Panc1 (cell line): ENCODE measurements at places on chromosomes 13 and 19. TPM values are rescaled to one million over a fixed set of nuclear protein-coding genes. Genes with fewer than 3 reads are reported as not detected.

APOC4 gene
- total RNA-seq = not detected

DNA sequence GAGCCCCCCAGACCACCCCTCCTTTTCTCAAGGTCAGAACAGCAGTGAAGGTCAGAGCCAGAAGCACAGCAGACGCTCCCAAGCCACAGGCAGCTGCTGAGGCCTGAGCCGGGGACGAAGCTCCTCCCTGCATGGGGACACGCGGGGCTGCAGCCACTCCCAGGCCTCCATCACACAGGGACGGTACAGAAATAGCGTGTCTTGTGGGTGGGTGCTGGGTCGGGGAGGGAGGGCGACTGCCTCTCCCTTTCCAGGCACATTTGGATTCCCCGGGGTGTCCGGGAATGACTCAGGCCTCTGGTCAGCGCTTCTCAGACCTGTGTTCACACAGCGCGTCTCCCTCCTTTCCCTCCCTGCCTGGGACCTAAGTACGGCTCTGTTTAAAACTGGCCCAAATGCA is 33.2 kb downstream of the RASA3 start:
- H3K4me3 ChIP-seq = no peak overlapping the region
- H3K27me3 ChIP-seq = no peaks in the 10 kb centered on the region
- H3K27ac ChIP-seq = peak overlapping the region; percentile 85
- peaks cover 49% of the 10 kb centered on the region for H3K4me1 ChIP-seq

DNA sequence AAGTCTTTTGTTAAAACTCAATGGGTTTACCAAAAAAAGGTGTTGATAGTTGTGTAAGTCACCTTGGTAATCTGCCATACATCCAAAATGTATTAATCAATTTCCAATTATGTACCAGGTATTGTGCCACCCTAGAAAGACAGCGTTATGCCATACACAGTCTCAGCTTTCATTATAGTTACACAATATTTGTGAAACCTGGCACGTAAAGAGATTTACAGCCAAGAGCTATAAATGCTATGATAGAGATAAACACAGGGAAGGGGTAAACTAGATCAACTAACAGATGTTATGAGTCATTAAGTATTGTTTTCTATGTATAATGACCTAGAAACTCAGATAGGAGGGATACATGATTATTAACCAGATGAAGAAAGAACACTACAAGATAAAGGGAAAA is 725.6 kb upstream of the SLITRK5 start:
- DNase-seq = no peak
- no peaks in the 10 kb centered on the region for H3K4me1 ChIP-seq
- H3K27me3 ChIP-seq = no peaks in the 10 kb centered on the region
- H3K36me3 ChIP-seq = no peaks in the 10 kb centered on the region

- no peaks in the 10 kb centered on the region for H3K27me3 ChIP-seq
- H3K27ac ChIP-seq = peak within 1 kb of the TSS; percentile 94
- DNase-seq = peak; percentile 87
- H3K4me1 ChIP-seq = peaks cover 24% of the 10 kb centered on the region
- peaks cover 4% of the 10 kb centered on the region; the same call in 1 of the 2 replicates for H3K36me3 ChIP-seq
Measured at GRCh38 chr19:40425450-40426287, at the start of gene SERTAD1. SERTAD1 (minus strand) TSS chr19:40425992; CDS start chr19:40423546, 2,446 bp downstream.

DNA sequence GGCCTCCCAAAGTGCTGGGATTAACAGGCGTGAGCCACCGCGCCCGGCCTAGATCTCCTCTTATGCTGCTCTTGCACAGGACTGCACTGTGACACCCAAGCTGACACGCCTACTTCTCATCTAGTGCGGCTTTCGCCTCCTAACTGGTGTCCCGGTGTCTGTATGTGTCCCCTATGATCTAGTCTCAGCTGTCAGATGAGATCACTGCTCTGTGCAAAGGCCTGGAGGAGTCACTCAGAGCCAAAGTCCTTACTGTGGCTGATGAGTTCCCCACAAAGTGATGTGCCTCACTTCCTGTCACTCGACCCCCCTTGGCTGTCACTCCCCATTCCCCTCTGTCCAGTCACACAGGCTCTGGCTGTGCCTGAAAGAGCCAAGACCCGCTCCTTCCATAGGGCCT is 2.5 kb downstream of the ZNF556 start:
- H3K4me1 ChIP-seq = no peaks in the 10 kb centered on the region
- no peaks in the 10 kb centered on the region for H3K36me3 ChIP-seq
- H3K4me3 ChIP-seq = no peak overlapping the region
- no peaks in the 10 kb centered on the region for H3K27me3 ChIP-seq

YJEFN3 gene
- 6.1 TPM for total RNA-seq

DNA sequence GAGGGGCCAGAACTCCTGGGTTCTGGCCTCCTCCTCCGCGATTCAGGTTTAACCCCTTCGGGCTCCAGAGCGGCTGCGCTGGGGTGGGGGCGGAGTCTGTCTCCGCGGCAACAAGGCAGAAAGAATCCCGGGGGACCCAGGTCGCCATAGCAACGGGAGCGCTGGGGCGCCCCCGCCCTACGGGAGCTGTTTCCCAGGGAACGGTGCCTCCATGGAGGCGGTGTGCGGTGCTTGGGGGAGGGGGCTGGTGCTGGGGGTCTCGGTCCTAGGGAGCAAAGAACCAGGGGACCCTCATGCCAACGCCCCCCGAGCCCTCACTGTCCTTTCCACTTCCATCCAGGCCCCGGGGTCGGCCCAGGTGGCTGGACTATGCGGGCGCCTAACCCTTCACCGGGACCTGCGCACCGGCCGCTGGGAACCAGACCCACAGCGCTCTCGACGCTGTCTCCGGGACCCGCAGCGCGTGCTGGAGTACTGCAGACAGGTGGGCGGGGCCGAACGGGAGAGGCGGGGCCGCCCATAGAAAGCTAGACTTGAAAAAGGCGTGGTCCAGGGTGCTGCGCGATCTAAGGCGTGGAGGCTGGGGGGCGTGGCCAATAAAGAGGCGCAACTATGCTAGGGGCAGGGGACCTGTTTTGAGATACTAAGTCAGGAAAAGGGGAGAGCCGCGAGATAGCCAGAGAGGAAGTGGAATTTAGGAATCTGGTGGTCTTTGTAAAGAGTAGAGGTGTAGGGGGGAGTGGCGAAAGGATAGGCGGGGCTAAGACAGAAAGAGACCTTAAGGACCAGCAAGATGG is 1.2 kb downstream of the APLP1 start:
- H3K4me3 ChIP-seq = peak overlapping the region; percentile 89
- peaks cover 9% of the 10 kb centered on the region for H3K4me1 ChIP-seq
- H3K27ac ChIP-seq = peak overlapping the region; percentile 61
- no peaks in the 10 kb centered on the region for H3K27me3 ChIP-seq

KCNK6 gene
- total RNA-seq = 17.2 TPM

DNA sequence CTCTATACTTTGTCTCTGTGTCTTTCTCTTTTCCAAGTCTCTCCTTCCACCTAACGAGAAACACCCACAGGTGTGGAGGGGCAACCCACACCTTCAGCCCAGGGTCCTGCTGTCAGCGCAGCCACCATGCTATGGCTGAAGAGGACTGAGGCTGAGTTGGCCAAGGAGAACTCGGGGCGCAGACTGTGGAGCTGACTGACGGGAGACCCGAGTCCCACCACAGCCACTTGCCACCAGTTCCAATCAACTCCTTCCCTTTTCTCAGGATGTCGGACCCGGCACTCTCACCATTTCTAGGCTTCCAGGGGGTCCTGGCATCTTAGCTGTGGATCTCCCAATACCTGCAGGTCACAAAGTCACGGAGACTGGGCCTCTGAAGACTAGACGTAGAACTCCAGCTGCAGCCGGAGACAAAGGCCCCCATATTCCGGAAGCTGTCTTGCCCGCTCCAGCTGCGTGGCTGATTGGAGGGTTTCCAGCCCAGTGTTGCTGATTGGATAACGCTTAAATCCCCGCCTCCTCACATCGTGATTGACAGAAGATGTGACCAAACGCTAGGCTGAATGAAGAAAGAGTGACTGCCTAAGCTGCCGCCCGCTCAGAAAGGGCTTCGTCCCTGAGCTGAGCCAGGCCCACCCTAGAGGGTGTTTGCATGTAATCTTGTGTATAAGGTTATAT is 63.6 kb downstream of the ZNF429 start:
- no peak overlapping the region for H3K4me3 ChIP-seq
- no peaks in the 10 kb centered on the region for H3K27me3 ChIP-seq
- no peaks in the 10 kb centered on the region for H3K4me1 ChIP-seq
- no peaks in the 10 kb centered on the region for H3K36me3 ChIP-seq
- DNase-seq = no peak
